ENCODE measurements at places on chromosomes 5 and 9.

GRCh38 chr9:107105784-107106183 lies 177.3 kb upstream of the RAD23B start:
- no peak for DNase-seq

GRCh38 chr5:175900157-175900556 lies 28.8 kb downstream of the CPLX2 start:
- DNase-seq: no peak

- no peak for DNase-seq
Measured at GRCh38 chr5:139283252-139284166, 10.0 kb upstream of the MATR3 start.

GRCh38 chr9:115121181-115121580 lies 3.2 kb upstream of the TNC start:
- DNase-seq: no peak

- DNase-seq: no peak
Measured at GRCh38 chr5:170818232-170818631, 34.7 kb downstream of the GABRP start.

DNA sequence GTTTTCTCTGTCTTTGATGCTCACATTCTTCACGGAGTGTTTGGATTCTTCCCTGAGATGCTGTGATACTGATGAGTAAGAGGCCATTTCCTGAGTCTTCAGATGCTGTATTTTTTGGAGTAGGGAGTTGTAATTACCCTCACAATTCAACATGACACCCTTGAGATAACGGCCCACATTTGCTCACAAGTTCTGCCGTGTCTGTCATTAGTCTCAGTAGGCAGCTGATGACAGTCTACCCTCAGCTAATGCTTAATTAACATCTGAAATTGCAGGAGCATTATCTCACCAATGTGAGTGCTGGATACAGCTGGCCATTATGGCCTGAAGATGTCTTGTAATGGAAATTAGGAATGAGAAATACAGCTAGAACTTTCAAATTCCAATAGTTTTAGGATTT lies 307.1 kb upstream of the ADCY2 start:
- DNase-seq: no peak
